ENCODE measurements at places on chromosomes 12 and 14.

GRCh38 chr14:57179273-57179672, 89.4 kb downstream of the EXOC5 start:
- no peak for DNase-seq

GRCh38 chr14:96568621-96569020, 66.4 kb downstream of the PAPOLA start:
- no peak for DNase-seq

DNA sequence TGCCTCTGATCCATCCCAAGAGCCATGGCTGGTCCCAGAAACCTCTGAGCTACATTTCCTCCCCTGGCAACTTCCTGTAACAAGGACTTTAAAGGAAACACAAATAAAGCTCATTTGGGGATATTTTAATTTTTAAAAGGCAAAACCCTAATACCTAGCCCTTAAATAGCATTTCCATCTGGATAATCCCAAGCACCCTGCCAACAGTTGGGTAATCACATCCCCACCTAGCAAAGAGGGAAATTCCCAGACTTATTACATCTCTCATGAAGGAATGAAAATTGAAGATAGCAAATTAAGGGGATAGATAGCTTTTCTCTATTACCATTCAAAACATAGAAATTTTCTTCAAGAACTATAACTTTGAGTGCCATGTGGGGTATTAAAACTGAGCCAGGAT, 213.7 kb upstream of the BMP4 start:
- DNase-seq: no peak

- DNase-seq: no peak
Observed at GRCh38 chr14:21326972-21327371, 47.1 kb downstream of the RPGRIP1 start.

DNA sequence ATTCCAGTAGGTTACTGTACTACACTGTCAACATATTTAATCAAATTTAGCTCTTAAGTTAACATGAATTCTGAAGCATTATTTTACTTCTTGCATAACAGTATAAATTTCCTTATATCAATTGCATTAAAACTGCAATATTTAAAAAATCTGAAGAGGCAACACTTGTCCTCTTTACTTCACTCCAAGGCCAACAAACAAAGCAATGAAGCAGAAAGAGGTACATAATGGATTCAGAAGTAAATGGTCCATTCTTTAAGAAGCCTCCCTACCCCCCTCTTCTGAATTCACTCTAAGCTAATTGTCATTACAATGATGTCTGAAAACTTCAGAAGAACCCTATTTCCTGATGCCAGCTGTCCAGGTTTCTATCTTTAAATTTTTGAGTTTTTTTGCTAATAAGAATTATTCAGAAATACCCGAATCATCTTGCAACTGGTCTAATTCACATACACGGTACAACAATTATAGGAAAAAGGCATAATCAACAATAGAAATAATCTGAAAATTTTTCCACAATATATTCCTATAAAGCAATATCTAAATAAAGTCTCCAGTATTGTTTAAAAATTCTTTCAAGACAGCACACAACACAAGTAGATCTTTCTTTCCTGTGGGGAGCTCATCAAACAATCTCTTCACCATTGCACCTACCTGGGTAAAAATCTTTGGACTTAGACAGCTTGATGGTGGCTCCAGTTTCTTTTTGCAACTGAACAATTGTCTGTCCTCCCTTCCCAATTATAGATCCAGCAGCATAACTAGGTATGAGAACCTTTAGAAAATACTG, 2.9 kb downstream of the NOVA1 start:
- no peak for DNase-seq

GRCh38 chr12:105930557-105931503, 207.9 kb downstream of the NUAK1 start:
- no peak for DNase-seq

DNA sequence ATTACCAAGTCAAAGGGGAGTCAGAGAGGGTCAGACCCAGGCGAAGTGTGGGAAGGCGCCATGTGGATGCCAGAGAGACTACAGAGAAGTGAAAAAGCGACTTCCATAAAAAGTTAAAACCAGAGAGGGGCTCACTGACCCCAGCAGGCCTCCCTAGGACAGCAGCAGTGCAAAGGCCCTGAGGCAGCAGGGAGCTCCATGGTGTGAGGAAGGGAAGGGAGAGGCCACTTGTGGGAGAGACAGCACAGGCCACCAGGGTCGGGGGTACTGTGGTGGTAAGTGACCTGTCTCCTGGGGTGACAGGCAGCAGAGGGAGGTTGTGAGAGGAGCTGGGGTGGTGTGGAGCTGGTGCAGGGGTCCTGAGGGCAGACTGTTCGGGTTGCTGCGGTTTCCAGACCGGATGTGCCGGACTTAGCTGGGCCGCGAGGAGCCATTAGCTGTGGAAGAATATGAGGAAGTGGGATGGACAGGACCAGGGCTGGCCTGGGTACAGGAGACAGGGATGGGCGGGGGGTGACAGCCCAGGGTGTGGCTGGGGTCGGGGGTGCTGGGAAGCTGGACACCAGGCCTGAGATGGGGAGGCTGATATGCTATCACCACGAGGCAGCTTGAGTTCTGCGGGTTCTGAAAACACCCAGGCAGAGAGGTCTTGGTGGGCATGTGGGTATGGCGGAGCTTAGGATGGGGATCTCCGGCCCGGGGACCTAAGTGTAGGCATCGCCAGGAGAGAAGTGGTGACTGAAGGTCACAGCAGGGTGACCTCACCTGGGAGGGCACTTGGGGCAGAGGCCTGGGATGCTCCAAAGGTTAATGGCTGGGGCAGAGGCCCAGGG, 22.7 kb downstream of the SETD1B start:
- DNase-seq: no peak

- no peak for DNase-seq
Observed at GRCh38 chr12:1919763-1920162, 1.3 kb upstream of the CACNA2D4 start.

GRCh38 chr12:40209886-40210285, 14.9 kb upstream of the LRRK2 start:
- DNase-seq: no peak

DNA sequence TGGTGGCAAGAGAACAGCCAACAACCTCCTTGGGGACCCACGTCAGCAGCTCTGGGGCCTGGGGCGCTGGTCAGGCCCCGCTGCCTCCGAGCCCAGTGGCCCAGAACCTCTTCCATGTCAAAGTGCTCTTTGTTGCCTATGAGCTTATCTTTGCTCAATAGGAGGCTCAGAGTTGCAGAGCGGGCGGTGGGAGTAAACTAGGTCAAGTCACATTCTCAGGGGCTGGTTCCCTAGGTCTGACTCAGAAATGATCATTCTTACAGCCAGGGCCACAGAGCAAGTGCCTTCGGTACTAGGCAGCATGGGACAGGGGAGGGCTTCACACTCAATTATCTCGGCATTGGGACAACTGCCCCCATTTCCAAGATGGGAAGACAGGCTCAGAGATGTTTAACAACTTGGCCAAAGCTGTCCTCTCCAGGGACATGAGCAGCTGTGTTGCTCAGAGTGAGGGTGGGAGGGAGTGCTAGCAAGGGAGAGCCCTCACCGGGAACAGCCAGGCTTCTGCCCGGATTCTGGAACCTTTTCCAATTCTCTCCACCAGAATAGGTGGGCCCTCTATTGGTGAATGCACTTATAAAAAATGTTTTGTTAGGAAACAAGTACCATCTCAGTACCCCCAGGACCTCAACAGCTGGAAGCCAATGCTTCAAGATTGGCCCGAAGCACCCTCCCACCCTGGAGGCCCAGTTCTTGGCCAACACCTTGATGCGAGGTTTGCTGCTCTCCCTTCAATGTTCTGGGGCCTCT, 11.9 kb downstream of the SLC25A29 start:
- no peak for DNase-seq

Data from amniotic stem cell (primary cell).